ENCODE measurements at places on chromosomes 7 and 10.

DNA sequence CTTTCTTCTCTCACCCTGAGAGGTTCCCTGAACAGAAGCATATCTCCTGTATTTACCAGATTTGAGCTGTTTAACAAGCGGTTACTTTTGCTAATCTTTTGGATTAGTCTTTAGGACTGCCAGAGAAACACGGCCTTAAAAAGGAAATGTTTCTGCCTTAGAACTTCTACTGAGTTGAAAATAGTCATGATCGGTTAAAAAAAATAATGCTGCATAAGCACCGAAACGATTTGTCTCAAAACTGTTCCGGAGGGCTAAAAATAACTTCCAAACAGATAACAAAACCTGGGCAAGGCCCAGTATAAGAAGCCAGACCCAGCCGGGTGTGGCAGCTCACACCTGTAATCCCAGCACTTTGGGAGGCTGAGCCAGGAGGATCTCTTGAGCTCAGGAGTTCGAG is 43.3 kb upstream of the CYTH3 start:
- no peak for DNase-seq

- no peak for DNase-seq
Observed at GRCh38 chr10:7400068-7400715, 10.6 kb downstream of the SFMBT2 start.

GRCh38 chr10:35726846-35727245 is 84.8 kb upstream of the FZD8 start:
- no peak for DNase-seq

GRCh38 chr7:55966851-55967250 is 2.5 kb downstream of the NIPSNAP2 start:
- no peak for DNase-seq

DNA sequence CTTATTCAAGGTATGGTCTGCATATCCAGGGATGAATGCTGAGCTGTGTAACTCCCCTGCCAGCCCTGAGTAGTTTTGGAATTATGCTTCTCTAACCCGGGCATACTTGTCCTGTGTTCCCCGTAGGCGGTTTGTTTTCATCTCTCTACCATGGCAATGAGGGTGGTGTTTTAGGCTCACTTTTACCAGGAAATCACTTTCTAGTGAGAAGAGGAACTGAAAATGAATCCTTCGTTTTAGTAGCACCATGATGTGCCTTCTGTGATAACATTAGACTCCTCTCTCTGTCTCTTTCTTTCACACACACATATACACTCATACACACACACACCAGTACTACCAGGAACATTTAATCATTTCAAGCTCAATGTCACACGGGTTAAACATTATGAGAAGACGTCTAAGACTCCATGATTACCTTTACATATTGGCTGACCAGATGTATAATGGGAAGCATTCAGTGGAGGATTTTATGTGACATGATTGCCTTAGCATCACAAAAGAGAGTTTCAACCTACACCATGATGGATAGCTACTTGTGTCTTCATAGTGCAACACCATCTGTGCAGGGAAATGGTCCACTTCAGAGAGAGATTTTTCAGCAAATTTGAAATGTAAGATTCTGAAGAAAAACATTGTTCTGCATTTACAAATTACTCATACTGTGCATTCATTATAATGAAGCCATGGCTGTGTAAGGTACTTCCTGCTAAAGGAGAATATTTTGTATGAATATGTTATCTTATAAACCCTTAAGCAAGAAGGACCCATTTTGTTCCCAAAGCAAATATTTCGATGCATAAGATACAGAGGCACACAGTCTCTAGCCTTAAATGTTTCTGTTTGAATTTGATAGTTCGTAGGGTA is 31.0 kb upstream of the PFKP start:
- DNase-seq, result no peak

GRCh38 chr7:131889572-131890150 is 333.2 kb upstream of the PODXL start:
- DNase-seq, result no peak

GRCh38 chr7:28001896-28002295 is 178.7 kb downstream of the JAZF1 start:
- DNase-seq, result no peak

- no peak for DNase-seq
Observed at GRCh38 chr10:52232561-52233350, 81.3 kb upstream of the DKK1 start.

DNA sequence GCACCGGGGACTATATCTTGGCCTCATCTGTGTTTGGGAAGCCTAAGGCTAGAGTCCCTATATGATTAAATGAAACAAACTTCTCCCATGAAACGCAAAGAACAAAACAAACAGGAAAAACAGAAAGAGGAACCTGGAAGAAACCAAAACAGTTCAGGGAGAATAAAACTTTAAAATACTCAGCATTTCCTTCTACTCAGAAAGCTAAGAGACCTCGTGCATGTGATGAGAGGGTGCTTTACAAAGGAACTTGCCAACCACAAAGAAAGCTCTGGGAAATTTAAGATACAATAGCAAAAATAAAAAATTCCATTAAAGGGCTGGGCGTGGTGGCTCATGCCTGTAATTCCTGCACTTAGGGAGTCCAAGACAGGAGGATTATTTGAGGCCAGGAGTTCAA is 6.9 kb downstream of the PILRA start:
- no peak for DNase-seq

DNA sequence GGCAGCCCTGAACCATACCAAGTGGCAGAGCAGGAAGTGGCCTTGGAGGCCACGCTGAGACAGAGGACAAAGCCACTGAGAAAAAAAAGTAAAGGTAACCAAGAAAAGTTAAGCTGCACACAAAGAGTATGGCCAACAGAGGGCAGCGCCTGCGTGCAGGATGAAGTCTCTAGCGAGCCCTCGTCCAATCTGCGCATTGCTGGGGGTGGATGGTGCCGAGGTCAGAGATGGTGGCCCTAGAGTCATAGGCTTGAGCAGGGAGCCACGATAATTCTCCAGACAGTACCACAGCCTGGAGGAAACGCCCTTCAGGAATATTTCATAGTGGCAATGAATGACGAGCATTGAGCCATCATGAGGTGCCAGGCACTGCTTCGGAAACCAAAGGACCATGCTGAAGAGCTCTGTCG is 9.7 kb downstream of the ATP6V0E2 start:
- no peak for DNase-seq

DNA sequence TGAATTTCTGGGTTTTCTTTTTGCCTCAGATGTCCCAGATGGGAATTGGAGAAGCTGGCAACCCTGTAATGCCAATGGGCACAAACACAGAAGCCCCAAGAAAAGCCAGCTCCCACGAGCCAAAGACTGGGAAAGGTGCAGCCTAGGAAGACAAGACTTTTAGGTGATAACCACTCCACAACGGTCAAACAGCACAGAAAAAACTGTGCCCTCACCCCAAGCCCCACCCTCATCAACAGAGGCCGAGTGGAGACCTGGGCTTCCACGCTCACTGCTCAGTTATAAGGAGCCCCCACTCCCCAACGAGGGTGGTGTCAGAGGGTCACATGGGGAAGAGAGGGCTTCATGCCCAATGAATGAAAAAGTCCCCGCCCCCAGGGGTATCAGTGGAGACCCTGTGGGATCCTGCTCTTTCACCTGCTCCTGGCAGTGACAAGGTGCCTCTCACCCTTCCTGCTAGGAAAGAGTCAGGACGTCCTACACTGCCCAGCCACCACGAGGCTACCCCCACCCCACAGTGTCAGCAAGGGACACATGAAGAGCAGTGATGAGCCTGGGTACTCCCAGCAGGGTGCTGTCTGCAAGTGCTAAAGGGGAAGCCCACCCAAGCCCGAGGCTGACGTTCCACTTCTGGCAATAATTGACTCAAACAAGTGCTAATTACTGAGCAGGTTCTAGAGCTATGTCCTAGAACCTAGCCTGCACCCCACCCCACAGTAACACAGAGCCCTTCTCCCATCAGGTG is 8.3 kb downstream of the TMEM273 start:
- no peak for DNase-seq

GRCh38 chr10:133143546-133143945 is 16.5 kb upstream of the KNDC1 start:
- no peak for DNase-seq

DNA sequence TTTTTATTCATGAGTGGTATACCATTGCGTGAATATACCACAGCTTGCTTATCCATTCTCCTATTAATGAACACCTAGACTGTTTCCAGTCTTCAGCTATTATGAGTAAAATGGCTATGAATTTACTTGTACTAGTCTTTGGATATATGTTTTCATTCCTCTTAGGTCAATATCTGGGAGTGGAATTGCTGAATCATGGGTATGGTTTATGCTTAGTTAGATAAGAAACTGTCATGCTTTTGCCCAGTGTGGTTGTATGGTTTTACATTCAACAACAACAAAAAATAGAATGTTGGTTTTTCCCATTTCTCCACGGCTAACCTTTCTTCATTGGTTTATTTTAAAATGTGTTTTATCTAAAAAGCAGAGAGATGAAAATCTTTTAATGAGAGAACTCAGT is 308.3 kb downstream of the PHF14 start:
- DNase-seq, result no peak

GRCh38 chr7:36037121-36037662 is 115.9 kb upstream of the EEPD1 start:
- no peak for DNase-seq

DNA sequence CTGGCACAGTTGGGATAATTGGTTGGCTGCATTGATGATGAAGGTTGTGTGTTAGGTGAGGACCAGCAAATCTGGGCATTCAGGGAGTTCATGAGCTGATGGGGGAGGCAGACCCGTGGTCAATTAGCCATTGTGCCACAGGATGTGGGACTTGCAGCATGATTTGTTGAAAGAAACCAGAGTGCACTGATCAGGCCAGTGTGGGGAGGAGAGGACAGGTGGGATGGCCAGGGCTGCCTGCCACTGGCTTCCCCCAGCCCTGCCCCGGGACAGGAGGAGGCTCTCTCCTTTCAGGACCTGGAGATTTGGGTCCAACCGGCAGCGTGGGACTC is 4.3 kb downstream of the CLIP2 start:
- no peak for DNase-seq

DNA sequence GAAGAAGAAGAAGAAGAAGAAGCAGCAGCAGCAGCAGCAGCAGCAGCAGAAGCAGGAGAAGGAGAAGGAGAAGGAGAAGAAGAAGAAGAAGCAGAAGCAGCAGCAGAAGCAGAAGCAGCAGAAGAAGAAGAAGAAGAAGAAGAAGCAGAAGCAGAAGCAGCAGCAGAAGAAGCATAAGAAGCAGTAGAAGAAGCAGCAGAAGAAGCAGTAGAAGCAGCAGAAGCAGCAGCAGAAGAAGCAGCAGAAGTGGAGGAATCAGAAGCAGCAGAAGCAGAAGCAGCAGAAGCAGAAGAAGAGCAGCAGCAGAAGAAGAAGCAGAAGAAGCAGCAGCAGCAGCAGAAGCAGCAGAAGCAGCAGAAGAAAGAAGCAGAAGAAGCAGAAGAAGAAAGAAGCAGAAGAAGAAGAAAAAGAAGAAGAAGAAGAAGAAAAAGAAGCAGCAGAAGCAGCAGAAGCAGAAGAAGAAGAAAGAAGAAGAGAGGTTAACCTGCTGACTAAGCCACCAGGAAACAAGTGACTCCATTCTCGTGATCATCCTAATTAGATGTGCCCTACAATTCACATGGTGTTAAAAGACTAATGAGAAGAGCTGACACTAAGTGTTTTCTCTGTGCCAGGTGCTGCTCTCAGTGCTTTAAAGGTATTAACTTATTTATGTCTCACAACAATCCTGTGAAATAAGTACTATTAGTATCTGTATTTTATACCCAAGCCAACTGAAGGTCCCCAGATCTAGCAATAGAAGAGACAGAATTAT is 11.6 kb downstream of the CDNF start:
- DNase-seq, result no peak

DNA sequence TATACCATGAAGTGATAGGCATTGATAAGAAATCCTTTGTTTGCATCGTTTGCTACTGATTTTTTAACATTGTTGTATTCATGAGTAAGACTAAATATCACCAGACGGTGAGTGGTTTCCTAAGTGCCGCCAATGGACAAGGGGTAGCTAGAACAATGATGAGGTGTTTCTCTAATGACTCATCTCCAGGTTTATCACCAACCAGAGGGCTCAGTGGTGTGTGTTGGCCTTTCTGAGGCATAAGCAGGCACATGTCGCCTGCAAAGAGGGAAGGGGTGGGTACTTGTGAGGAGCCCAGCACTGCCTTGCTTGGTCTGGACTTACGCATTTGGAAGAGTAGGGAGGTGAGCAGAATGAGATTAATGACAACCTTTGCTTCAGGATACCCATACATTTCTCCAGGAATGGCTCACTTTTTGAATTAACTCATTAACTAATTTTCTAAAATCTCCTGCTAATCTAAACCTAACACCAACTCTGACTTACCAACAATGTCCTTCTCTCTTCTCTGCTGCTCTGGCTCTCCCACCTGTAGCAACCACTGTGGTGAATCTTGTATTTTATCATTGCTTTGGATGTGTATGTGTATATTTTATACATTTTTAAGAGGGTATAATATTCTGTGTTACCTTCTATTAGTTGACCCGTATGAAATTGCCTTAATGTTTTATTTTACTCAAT is 722.6 kb downstream of the GRID1 start:
- DNase-seq, result no peak

DNA sequence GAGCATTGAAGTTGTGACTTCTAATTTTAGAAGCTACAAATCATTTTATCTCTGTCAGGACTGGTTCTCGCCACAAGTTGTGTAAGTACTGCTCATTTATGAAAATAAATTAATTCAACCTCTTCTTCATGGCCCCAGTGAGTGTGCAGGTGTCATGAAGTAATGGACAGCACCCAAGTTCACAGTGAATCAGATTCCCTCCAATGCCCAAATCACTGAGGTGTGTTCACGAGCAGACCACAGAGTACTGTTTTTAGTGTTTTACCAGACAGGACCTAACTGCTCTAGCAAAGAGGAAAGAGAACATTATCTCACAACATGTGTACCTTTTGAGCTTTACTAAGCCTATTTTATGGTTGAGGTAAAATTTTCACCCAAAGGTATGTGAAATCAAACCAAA is 980.0 kb downstream of the CNTNAP2 start:
- no peak for DNase-seq

DNA sequence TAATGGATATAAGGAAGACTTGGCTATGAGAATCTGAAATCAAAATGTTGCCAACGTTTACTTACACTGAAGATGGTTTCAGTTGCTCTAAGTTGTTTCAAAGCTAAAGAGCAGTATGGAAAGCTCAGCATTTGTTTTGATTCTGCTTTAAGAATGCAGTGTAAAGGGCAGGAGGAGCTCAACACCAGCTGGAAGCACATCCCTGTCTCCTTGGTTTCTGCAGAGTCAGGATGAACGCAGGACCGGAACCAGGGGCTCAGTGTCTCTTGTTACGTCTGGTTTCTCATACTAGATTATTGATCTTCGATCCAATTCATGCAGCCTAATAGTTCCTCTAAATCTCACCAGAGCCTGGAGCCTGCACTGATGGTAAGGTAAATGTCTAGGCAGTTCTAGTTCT is 24.1 kb downstream of the ZRANB1 start:
- no peak for DNase-seq

GRCh38 chr10:117221156-117221711 is 19.7 kb upstream of the SLC18A2 start:
- no peak for DNase-seq

GRCh38 chr10:18229826-18230225 is 89.6 kb downstream of the CACNB2 start:
- no peak for DNase-seq

DNA sequence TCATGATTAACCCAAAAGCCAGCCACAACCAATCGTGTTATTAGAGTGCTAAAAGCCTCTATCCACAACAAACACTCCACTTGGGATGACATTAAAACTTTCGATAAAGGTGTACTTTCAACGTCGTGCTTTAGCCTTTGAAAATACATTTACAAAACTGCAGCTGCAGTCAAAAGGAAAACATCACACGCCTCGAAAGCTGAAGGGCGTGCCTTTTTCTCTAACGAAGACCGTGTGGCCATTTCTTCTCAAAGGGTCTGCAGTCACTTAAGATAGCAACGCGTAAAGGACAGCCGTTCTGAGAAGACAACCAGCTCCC is 1.1 kb downstream of the ARHGAP12 start:
- DNase-seq, result no peak

- no peak for DNase-seq
Observed at GRCh38 chr7:144830811-144831210, 5.0 kb downstream of the TPK1 start.

Data from NCI-H187 (cell line).